ENCODE measurements at places on chromosomes 11 and 22.

DNA sequence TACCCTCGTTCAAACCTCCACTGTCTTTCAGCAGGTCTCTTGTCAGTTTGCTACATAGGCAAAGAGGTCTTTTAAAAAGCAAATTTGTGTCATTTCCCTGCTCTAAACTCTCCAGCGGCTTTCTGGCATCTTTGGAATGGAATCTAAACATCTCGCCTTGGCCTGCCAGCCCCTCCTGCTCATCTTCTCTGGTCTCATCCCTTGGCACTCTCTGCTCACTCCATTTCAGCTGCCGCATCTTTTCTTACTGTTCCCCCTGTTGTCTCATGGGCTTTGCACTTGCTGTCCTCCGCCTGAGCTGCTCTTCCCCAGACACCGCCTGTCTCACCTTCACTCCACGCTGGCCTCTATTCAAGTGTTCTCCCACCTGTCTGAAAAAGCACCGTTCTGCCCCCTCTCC, 46.6 kb downstream of the BMAL1 start:
- DNase-seq = no peak

DNA sequence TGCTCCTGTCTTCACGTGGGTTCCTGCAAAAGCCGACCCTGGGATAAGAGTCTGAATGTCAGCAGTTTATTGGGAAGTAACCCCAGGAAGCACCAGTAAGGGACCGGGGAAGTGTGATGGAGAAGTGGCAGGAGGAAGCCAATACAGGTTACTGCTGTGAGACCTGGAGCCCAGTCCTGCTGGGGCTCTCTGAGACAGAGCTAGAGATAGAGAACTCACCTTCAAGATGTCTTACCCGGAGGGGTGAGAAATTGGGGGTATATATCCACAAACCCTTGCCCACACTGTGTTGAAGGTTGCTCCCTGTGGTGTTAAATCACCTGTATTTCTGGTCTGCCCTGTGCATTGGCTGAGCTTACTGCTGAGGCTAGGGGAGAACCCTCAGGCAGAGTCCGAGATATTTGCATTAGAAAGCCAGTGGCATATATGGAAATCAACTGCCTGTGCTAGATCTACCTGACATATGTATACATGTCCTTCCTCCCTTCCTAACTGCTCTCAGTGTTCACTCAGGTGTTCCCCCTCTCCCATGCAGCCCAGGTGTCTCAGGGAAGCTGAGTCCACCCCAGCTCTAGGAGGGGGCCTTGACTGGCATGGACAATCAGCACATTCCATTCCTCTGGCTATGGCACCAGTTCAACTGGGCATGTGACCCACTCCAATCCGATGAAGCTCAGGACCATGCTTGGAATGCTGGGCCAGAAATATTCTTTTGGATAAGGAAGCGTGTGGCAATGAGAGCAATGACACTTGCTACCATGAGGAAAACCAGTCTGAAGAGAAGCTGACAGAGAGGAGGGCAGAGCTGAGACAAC, 6.8 kb upstream of the MICAL2 start:
- no peak for DNase-seq

GRCh38 chr11:37788141-37788877, 1190.3 kb upstream of the RAG2 start:
- DNase-seq = no peak

DNA sequence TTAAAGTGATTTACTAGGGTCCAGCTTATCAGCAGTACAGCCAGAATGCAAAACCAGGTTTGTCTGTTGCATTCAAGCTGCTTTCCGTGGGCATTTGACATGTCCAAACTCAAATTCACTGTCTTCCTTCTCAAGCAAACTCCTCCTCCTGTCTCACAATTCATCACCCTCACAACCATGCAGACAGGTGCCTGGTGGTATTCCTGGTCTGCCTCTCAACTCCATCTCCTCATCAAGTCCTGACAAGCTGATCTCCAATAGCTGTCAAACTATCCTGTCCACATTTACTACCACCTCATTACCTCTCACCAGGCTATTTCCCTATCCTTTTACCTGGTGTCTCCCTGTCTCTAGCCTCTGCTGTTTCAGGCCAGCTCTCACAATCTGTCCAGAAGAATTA, 49.1 kb upstream of the LYVE1 start:
- no peak for DNase-seq

- DNase-seq = no peak
Observed at GRCh38 chr11:74822170-74822569, 73.5 kb downstream of the RNF169 start.

DNA sequence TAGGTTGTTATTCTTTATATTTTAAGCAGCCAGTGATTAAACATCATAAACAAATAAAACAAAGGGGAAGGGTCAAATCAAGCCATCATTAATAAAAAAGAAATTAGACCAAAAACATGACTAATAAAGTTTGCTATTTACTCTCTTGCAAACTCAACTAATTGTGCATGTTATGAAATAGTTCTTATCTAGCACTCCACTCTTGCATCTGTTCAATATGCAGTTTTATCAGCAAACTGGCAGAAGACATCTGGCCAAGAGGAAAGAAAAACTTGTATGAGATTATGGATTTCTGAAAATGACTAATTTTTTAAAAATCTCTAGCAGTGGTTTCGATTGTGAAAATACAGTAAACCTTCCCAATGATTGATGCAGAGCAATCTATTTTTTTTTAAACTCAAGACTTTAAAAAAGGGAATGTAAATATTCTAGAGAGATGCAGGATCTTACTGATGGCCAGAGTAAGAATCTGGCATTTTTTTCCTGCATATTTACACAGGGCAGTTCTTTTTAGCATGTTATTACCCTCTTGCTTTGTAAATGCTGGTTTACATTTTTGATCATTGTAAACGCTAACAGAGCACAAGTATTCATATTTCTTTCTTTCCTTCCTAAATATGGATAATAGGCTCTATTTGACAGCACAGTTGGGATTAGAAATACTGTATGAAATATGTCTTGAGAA, 83.3 kb downstream of the GRIA4 start:
- DNase-seq = no peak

GRCh38 chr11:6431861-6432260, 8.9 kb downstream of the HPX start:
- DNase-seq = no peak

- no peak for DNase-seq
Observed at GRCh38 chr22:44385781-44386180, 73.0 kb upstream of the SHISAL1 start.

DNA sequence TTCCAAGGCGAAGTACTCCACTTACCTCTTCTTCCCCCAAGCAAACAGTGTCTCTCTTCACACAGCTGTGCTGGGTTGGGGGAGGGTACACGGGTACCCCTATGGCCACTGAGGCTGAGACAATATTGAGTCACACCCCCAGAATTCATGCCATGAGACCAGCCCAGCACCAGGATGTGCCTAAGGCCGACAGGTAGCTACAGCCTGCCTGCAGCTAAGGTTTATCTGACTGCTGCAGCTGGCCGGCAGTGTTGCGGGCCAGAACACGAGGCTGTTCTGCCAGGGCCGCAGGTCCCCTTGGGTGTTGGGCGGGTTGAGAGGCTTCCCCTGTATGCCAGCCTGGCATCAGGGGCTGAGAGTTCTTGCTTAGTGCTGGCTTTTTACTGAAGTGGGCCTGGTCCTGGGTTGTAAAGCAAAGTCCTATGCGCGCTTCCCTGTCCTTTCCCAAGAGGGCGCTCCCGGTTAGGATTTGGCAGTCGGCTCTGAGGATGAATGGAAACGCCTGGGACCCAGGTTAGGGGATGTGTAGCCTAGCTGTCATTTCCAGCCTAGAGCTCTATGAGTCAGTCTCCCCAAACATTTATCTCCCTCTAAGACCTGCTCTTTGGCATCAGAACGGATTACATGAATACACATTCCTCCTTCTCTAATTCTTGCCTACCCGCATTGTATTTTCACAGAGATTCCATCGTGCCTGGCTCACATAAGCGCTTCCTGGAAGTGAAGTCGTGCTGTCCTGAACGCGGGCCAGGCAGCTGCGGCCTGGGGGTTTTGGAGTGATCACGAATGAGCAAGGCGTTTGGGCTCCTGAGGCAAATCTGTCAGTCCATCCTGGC, 7.1 kb downstream of the USP18 start:
- DNase-seq = peak; percentile 49

DNA sequence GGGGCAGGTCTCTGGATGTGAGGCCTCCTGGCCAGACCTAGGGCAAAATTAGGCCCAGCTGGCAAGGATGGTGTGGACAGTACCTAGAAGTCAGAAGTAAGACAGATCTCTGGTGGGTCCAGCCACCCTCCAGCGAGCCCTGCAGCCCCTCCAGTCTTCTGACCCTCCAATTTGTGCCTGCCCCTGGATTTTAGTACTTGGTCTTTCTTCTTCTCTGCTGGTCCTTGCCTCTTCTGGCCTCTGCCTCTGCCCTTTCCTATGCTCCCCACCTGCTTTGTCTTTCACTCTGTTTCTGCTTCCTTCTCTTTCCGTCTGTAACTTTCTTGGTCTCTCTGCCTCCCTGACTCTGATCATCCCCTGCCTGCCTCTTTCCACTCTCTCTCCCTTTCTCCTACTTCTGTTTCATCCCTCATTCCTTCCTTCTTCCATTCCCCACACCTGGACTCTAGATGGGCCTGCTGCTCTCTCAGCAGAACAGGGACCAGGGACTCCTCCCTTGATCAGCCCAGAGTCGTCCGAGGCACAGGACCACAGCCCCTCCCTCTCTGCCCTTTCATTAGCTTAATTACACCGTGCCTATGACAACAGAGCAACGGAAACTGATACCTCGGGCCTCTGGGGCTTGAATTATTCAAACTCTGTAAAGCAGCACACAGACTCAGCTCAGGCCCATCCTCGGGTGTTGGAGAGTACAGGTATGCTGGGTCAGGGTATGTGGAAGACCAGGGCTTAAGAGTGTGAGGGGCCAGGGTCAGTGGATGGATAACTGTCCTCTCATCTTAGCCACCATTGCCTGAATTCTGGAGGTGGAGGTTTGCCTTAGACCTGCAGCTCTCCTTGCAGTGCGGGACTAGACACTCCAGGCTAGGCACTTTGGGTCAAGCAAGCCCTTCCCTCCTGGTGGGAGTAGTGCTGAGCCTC, at the start of gene CHRNA10:
Gene CHRNA10 (minus strand): TSS at position 51 of the 921 bp plus-strand sequence. CDS start 72 bp downstream, outside the sequence.
- DNase-seq = peak; percentile 41

DNA sequence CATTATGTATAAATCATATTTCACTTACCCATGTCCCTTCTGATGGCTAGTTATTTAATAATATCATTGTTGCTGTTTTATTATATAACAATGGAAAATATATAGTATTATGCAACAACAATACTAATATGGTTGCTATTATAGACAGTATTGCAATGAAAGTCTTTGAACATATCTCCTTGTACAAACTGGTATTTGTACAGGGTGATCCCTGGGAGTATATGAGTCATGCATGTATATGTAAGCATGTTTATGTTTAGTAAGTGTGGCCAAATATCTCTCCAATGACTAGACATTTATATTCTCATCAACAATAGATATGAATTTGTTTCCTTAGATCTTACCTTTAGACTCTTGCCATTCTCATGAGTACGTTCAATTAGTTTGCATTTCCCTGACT, 55.9 kb downstream of the KCNC1 start:
- no peak for DNase-seq

DNA sequence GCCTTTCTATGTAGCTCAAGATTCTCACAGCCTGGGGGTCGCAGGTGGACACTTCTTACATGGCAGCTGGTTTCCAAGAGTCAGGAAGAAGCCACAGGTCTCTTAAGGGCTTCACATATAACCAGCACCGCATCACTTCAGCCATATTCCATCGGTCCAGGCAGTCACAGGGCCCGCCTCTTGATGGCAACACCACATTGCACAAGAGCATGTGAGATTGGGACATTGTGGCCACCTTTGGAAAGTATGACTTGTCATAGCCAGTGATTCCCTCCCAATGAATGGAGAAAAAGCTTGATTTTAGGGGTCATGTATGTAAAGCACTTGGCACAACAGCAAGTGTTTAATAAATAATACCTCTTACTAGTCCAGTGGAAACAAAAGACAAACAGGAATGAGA, 98.3 kb downstream of the NCAM1 start:
- DNase-seq = no peak

GRCh38 chr11:121762820-121763219, 310.1 kb upstream of the SORL1-AS1 start:
- DNase-seq = peak; percentile 47

DNA sequence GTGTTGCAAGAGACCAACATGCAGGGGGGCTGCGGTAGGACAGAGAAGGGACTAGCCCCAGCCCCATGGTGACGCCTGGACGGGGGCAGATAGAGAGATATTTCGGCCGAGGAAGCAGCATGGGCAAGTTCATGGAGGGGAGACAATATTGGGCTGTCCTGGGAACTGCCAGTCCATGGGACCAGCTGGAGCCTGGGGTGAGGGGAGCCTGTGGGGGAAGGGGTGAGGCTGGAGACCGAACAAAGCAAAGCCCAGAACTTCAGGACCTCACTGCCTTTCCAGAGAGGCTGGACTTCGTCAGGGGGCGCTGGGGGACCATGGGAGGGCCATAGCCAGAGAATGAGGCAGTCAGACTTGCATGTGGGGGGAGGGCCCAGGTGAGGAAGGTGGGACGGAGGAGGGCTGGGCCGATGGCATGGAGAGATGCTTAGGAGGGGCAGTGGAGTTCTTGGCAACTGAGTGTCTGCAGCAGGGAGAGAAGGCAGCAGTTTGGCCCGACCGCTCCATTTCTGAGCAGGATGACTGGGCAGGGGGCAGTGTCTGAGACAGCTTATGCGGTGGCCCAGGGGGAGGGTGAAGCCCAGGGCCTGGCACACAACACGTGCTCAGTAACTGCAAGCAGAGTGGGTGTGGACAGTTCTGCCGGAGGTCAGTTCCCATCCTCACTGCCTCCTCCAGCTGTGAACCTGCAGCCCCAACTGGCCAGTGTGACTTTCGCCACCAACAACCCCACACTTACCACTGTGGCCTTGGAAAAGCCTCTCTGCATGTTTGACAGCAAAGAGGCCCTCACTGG, 712 bp downstream of the UPK3A start:
- DNase-seq = no peak

- DNase-seq = no peak
Observed at GRCh38 chr22:47120399-47120798, 357.9 kb downstream of the TBC1D22A start.

GRCh38 chr11:95895815-95896214, 28.1 kb downstream of the MTMR2 start:
- DNase-seq = no peak

- DNase-seq = no peak
Observed at GRCh38 chr11:115930886-115931547, 426.8 kb upstream of the CADM1 start.

- no peak for DNase-seq
Observed at GRCh38 chr11:639332-639955, 2.4 kb downstream of the DRD4 start.

DNA sequence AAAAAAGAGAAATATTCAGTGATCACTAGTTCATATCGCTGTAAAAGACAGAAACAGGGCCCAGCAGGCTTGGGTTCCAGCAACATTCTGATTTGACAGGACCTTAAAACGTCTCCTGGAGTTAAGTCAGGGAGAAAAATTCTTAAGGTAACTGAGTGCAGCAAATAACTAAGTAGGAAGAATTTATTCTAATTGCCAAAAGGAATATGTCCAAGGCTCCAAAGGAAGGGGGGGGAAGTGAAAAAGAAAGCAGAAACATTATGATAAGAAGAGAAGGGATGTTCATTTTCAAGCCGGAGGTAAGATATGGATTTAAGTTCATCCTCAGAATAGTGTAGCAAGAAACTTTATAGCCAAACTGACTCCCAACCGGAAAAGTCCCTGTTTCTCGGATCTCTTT, 90.4 kb downstream of the WT1 start:
- DNase-seq = no peak

- DNase-seq = no peak
Observed at GRCh38 chr22:43237280-43237679, 50.3 kb upstream of the TTLL12 start.

GRCh38 chr22:19874307-19875060, 19.8 kb upstream of the GNB1L start:
- peak; percentile 13 for DNase-seq
